ENCODE measurements at places on chromosomes 4 and X. TPM values are rescaled to one million over a fixed set of nuclear protein-coding genes. Genes with fewer than 3 reads are reported as not detected.

Gene GRIA2
- not detected for total RNA-seq

Gene GASK1B
- total RNA-seq: 37.8 TPM

Gene NRK
- total RNA-seq: 2.4 TPM

Gene GLUD2
- 2.9 TPM for total RNA-seq

Gene ENOX2
- total RNA-seq: 18.6 TPM

Gene POU3F4
- total RNA-seq: not detected

Gene CENPVL2
- total RNA-seq: not detected

Gene SLC16A2
- 29.9 TPM for total RNA-seq

Gene TMEM255A
- 0.16 TPM for total RNA-seq

Gene SPANXC
- total RNA-seq: not detected

Gene ASB11
- not detected for total RNA-seq

Gene CSN1S1
- total RNA-seq: not detected

Gene FAM184B
- under 0.01 TPM for total RNA-seq

Gene EREG
- total RNA-seq: 0.61 TPM

Gene MAP7D3
- total RNA-seq: 26.0 TPM

Gene KCND1
- 2.1 TPM for total RNA-seq

Gene CPE
- 70.3 TPM for total RNA-seq

Gene TCEANC
- 3.5 TPM for total RNA-seq

Gene TRPC5OS
- not detected for total RNA-seq

Gene FAM236C
- total RNA-seq: not detected

Gene SCRG1
- 0.16 TPM for total RNA-seq

Gene IL21
- total RNA-seq: not detected

Gene CDKL2
- 5.7 TPM for total RNA-seq

Gene USP27X
- total RNA-seq: 3.6 TPM

Gene F11
- total RNA-seq: not detected

Gene TMSB15A
- 0.32 TPM for total RNA-seq

Gene SORCS2
- 0.49 TPM for total RNA-seq

Gene DCX
- not detected for total RNA-seq

Gene GDPD2
- total RNA-seq: 0.16 TPM

Gene RTL3
- total RNA-seq: 1.2 TPM

Gene RAB40AL
- total RNA-seq: 0.73 TPM

Gene MAD2L1
- 1.6 TPM for total RNA-seq

Gene FGFBP2
- 0.49 TPM for total RNA-seq

Gene SLC4A4
- total RNA-seq: 0.85 TPM

Gene HS6ST2
- total RNA-seq: 0.16 TPM

Gene LRIT3
- under 0.01 TPM for total RNA-seq

Gene CFAP47
- total RNA-seq: not detected

Gene SASH3
- total RNA-seq: not detected

Gene STARD8
- 8.0 TPM for total RNA-seq

Gene NUDT11
- 9.1 TPM for total RNA-seq

Gene PAGE2
- total RNA-seq: not detected

Gene TCEAL4
- 20.9 TPM for total RNA-seq

Gene SPANXN3
- not detected for total RNA-seq

Gene FAM47A
- total RNA-seq: not detected

Gene HPGDS
- total RNA-seq: not detected

Gene DKK2
- total RNA-seq: 29.7 TPM

Gene ARMCX4
- 7.5 TPM for total RNA-seq

Gene LDB2
- 16.6 TPM for total RNA-seq

Gene PRKG2
- 0.16 TPM for total RNA-seq

Gene MAGEC2
- not detected for total RNA-seq

Gene UCHL1
- total RNA-seq: 241 TPM

Gene PRDM8
- total RNA-seq: 32.8 TPM

Gene OPN1MW3
- not detected for total RNA-seq

Gene CT45A10
- total RNA-seq: not detected

Gene ETDA
- total RNA-seq: not detected

Gene VSIG4
- total RNA-seq: not detected

Gene EDNRA
- total RNA-seq: 36.5 TPM

Gene ATP11C
- 44.9 TPM for total RNA-seq

Gene PAGE2B
- total RNA-seq: not detected

Gene THAP9
- 5.7 TPM for total RNA-seq

All from hair follicle dermal papilla cell (primary cell).